ENCODE measurements at places on chromosomes 2 and 18. TPM values are rescaled to one million over a fixed set of nuclear protein-coding genes. Genes with fewer than 3 reads are reported as not detected.

The SULT1C2 gene
- total RNA-seq = not detected

The TLX2 gene
- total RNA-seq = not detected

DNA sequence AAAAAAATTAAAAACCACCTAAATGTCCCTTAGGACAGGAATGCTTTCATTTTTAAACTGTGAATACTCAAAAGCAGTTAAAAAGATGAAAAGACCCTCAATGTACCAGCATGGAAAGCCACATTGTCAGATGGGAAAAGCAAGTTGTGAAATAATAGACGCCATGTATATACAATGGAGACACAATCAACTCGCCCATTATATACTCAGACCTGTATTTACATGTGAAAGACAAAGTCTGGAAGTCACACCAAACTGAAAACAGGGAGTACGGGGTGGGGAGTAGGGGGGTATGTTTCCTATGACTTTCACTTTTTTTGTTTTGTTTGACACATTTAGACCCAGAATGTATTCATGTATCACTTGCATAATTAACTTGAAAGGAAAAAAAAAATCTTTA, 75.6 kb downstream of the CELF4 start:
- H3K4me3 ChIP-seq = no peak overlapping the region
- no peak for DNase-seq
- no peaks in the 10 kb centered on the region for H3K36me3 ChIP-seq
- no peaks in the 10 kb centered on the region for H3K4me1 ChIP-seq

The GPR39 gene
- total RNA-seq = 2.6 TPM

DNA sequence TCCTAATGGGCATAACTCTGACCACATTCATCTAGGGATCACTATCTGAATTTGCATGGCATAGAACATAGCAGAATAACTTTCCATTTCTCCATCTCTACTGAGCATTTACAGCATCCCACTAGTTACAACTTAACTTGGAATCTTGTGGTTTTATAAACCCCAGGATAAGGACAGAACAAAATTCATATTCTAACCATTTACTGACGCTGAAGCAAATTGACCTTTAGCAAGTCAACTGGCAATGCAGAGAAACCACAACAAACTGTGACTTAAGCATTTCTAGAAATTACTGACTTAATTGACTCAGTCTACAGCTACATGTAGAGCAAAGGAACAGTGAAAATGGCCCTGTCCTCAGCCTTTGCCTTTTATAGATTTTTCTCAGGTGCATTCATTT, 61.2 kb downstream of the DCC start:
- H3K4me3 ChIP-seq = no peak overlapping the region
- DNase-seq = no peak
- no peaks in the 10 kb centered on the region for H3K4me1 ChIP-seq
- no peaks in the 10 kb centered on the region for H3K36me3 ChIP-seq
- H3K27ac ChIP-seq = no peak overlapping the region

The ITGB6 gene
- total RNA-seq = not detected

The AGFG1 gene
- 40.2 TPM for total RNA-seq

The C2orf78 gene
- 0.03 TPM for total RNA-seq

Measured in SJSA1 (cell line).